ENCODE measurements at places on chromosomes 3 and 15.

- DNase-seq: no peak
Measured at GRCh38 chr3:122989856-122990575, 37.5 kb downstream of the SEMA5B start.

GRCh38 chr3:37492977-37493471 lies 318.6 kb upstream of the LRRFIP2 start:
- DNase-seq: no peak

GRCh38 chr15:48358229-48359152 lies 27.3 kb downstream of the DUT start:
- no peak for DNase-seq

DNA sequence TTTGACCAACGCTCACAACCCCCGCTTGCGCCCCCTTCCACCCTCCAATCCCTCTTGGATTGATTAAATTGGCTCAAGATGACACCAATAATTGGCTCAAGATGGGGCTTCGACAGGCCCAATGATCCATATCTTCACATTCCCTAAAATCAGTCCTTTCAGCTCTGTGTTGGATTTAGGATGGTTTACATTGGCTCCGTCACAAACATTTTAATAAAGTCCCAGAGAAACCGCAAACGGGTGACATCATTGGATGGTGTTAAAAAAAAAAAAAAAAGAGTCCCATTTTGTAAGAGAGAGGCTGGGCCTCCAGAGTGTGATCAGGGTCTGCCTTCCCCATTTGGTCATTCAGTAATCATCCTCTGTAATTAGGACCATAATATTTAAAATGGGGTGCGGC lies 113.4 kb upstream of the MRPS22 start:
- DNase-seq: no peak

GRCh38 chr3:73427048-73427706 lies 197.6 kb downstream of the PDZRN3 start:
- no peak for DNase-seq

GRCh38 chr3:50241163-50241562 lies 5.2 kb downstream of the GNAI2 start:
- no peak for DNase-seq

- DNase-seq: no peak
Measured at GRCh38 chr15:31302778-31303725, 23.6 kb upstream of the KLF13 start.

DNA sequence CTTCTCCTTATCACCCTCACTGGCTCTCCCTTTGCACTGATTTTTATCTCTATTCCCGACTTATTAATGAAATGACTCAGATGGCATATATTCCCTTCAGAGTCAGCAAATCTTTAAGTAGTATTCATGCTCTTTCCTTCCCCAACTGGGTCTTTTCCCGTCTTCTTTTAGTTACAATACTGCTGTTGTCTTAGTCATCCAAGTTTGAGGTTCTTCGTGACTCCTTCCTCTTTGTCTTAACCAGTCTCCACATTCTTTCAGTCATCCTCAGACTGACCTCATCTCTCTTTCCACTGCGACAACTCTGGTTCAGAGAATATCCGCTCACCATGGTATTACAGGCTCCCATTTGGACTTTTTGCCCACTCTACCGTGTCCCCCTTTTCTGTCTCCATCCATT lies 12.4 kb downstream of the WDR5B start:
- DNase-seq: no peak

- DNase-seq: no peak
Measured at GRCh38 chr3:61903931-61904657, 342.7 kb downstream of the PTPRG start.

- DNase-seq: no peak
Measured at GRCh38 chr3:140219291-140219690, 284.3 kb downstream of the CLSTN2 start.

DNA sequence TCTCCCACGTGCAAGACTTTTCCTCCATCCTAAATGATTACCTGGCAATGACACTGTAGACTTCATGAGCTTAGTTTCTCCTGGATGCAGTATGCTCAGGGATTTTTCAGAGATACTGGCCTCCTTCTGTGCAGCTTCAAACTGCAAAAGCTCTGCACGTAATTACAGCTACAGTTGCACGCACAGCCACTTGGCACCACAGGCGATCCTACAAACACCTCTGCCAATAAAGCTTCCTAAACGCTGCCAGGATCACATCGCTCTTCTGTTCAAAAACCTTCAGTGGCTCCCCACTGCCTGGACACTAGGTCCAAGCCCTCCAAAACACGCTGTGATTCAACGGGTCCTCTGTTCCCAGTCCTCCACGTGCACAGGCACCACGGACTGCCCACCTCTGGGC lies 49.5 kb downstream of the NUP210 start:
- DNase-seq: no peak

DNA sequence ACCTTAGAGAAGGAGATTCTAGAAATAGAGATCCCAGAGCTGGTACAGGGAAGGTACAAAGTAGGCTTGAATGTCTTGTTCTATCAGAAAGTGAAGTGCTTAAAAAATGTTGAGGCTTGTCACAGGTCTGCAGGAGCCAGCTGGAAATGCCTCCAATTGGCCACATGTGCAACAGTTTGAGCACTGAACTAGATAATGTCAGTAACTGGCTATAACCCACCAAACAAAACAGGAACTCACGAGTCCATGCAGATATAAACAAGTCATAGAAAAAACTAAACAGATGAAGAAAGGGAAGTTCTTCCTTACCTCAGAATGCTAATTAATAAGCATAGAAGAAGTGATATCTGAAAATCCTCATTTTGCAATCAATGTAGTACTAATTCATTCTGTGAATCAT lies 11.9 kb upstream of the TF start:
- DNase-seq: no peak

GRCh38 chr3:101950510-101950909 lies 101.2 kb downstream of the NFKBIZ start:
- DNase-seq: no peak

DNA sequence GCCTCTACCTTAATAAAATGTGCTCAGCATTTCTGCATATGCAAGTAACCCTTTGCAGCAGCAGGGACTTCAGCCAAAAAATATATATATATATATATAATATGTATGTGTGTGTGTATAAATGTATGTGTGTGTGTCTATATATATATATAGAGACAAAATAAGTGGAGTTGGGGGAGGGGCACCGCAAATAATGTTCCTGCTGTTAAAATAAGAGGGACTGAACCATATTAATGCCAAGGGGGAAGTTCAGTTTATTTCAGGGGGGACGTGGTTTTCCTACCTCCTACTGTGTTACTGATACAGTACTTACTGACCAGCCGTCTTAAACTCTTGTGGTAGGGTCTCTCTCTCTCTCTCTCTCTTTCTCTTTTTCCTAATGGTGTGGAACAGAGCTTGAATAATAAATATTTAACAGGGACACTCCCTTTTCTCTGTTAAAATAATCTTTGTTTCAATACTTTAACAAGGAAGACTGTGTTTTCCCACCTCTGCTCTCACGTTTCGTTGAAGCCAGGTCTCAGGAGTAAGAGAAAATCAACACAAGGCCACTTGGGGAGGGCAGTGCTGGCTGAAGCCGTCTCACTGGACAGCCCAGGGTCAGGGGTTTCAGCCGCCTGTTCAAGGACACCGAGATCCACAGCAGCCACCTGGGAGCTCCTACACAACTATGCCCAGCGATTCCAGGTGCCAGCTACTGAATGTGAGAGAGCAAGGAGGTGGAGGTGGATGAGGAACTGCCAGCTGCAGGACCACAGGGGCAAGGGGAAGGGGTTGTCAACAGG lies 42.8 kb upstream of the ADAMTSL3 start:
- DNase-seq: no peak

- no peak for DNase-seq
Measured at GRCh38 chr15:67416891-67417290, 104.0 kb upstream of the C15orf61 start.

- no peak for DNase-seq
Measured at GRCh38 chr3:30659270-30660130, 53.1 kb downstream of the TGFBR2 start.

- no peak for DNase-seq
Measured at GRCh38 chr3:175672119-175672689, 813.1 kb downstream of the NAALADL2 start.

GRCh38 chr3:42129014-42129953 lies 38.1 kb downstream of the TRAK1 start:
- DNase-seq: no peak

DNA sequence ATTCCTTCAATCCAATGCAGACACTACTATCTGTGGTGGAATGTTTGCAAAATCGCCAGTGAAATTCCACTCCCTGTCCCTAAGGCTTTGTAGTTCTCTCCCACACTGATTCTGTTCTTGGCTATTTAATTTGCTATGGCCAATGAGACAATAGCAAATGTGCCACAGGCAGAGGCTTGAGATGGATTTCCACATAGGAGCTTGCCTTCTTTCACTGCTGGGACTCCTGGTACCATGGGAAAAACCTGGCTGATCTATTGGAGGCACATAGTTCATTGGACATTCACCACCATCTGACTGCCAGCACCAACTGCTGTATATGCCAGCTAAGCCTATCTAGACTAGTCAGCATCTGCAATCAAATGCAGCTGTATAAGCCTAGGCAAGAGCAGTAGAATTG lies 103.8 kb downstream of the NR1D2 start:
- DNase-seq: no peak

GRCh38 chr3:14689247-14689980 lies 14.5 kb downstream of the C3orf20 start:
- no peak for DNase-seq

DNA sequence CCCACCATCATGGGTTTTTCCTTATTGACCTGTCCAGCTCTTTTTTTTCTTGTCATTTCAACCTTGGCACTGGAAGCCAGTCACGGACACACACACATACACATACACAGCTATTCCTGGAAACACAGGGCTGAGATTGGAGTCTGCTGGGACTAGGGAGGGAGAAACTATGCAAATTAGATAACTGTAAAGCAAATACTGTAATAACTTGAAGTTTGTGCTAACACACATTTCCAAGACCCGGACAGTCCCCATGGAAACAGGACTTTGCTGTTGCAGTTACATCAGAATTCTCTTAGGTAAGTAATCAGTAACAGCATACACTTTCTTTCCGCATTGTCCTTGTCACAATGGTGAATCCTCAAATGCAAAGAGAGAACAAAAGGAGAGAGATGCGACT lies 304.4 kb downstream of the KBTBD8 start:
- DNase-seq: no peak

GRCh38 chr15:87944691-87945090 lies 311.8 kb downstream of the NTRK3 start:
- no peak for DNase-seq

- DNase-seq: no peak
Measured at GRCh38 chr3:140073278-140074045, 138.5 kb downstream of the CLSTN2 start.

DNA sequence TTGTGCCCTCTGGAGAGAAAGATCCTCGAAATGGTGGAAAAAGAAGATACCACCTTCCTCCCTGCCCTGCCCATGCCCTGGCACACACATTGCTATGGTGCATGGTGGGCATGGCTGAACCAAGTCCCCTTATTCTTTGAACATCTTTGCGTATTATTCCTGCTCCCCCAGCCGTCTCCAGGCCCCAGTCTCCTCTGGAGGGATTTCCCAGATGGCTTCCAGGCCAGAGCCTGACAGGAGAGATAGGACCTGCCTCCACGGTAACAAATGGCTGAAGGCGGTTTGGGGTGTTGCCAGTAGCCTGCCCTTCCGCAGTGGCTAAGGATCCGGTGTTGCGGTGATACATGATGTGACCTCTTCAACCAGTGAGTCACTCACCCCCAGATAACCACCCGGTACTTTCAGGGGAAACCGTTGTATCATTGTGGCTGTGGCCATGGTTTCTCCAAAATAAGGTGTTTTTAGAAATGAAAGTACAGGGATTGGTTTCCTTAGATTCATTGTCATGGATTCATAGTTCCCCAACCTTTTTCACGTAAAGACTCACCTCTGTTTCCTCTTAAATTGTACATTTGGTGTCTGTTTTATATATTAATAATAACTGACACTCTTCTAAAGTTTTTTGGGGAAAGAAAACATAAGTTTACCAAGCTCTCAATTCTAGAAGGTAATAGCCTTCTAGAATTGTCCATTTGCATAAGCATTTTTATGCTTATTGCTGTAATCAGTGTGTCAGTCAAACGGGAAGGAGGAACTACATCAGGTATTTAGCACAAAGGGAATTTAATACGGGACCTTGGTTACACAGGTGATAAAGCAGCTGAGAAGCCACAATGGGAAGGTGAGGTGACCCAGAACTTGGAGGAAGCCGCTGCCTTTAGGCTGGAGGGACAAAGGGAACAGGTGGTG lies 25.9 kb downstream of the SMAD3 start:
- DNase-seq: peak; percentile 77

DNA sequence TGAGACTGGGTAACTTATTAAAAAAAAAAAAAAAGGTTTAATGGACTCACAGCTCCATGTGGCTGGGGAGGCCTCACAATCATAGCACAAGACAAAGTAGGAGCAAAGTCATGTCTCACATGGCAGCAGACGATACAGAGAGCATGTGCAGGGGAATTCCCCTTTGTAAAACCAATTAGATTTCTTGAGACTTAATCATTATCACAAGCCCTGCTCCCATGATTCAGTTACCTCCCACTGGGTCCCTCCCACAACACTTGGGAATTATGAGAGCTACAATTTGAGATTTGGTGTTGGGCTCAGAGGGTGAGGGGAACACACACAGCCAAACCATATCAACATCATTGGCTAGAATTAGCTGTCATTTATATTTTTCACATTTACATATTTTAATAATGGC lies 221.0 kb downstream of the RSRC1 start:
- no peak for DNase-seq

GRCh38 chr3:30142946-30143345 lies 463.5 kb upstream of the TGFBR2 start:
- no peak for DNase-seq

DNA sequence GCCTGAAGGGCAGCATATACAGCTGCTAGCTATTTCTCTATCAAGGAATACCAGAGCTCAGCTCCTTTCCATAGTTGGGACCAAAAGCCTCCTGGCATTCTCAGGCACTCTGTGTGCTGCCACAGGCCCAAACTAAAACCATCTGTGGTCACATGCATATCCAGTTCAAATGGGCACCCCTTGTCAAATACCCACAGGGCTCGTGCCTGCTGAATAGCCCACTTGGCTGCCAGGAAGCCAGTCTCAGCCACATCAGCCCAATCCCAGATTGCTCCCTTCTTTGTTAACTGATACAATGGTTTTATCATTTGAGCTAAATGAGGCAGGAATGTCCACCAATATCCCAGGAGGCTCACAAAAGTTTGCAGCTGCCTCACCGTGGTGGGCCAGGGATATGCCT lies 13.9 kb downstream of the CCRL2 start:
- no peak for DNase-seq

- DNase-seq: no peak
Measured at GRCh38 chr3:189237526-189237925, 65.8 kb downstream of the TPRG1 start.

GRCh38 chr15:101489599-101490407 lies at the start of gene PCSK6:
PCSK6 (minus strand) TSS chr15:101489707; CDS start chr15:101489670, 37 bp downstream.
- DNase-seq: no peak

GRCh38 chr15:68333775-68334470 lies 56.4 kb downstream of the FEM1B start:
- no peak for DNase-seq
